ENCODE measurements at places on chromosomes 6 and 20.

- no peak for DNase-seq
These were observed 51.4 kb downstream of the RIN2 start for GRCh38 chr20:19809505-19809904.

- DNase-seq = no peak
These were observed 583.3 kb downstream of the TENT5A start for GRCh38 chr6:81169166-81169565.

GRCh38 chr6:8820313-8820712 lies 385.0 kb upstream of the SLC35B3 start:
- DNase-seq = no peak

GRCh38 chr6:15391500-15391899 lies 145.6 kb downstream of the JARID2 start:
- no peak for DNase-seq

GRCh38 chr6:69581581-69581980 lies 215.2 kb downstream of the LMBRD1 start:
- no peak for DNase-seq

- no peak for DNase-seq
These were observed 754 bp downstream of the YWHAB start for GRCh38 chr20:44886266-44886651.

Measured in SK-N-DZ (cell line).